Lower lobe of right lung (tissue), 2 donors: ENCODE measurements at places on chromosomes 4 and X. TPM values are rescaled to one million over a fixed set of nuclear protein-coding genes. Genes with fewer than 3 reads are reported as not detected.

- no peak overlapping the region for H3K27ac ChIP-seq
- H3K27me3 ChIP-seq, result no peaks in the 10 kb centered on the region
- no peaks in the 10 kb centered on the region for H3K36me3 ChIP-seq
- H3K4me1 ChIP-seq, result no peaks in the 10 kb centered on the region
- DNase-seq, result no peak
- H3K4me3 ChIP-seq, result no peak overlapping the region
Observed at GRCh38 chr4:133866328-133866699, 335.3 kb downstream of the PABPC4L start.

DNA sequence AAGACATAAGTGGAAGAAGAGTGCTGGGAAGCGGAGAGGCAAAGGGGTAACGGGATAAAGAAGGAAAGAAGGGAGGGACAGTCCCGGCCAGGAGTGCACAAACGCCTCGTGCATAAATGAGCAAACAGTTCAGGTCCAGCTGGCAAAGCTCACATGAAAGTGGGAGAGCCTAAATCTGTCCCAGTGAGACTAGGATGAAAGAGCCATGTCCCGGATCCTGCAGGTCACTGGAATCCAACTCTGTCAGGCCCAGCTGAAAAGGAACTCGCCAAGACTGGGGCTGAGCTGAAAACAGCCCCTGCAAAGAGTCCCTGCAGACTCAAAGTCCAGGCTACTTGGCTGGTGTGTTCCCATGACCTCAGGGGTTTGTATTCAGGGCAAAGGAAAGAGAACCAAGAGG lies 38.0 kb upstream of the CRMP1 start:
- H3K36me3 ChIP-seq, result no peaks in the 10 kb centered on the region
- DNase-seq, result no peak
- no peak overlapping the region for H3K27ac ChIP-seq
- H3K4me1 ChIP-seq, result no peaks in the 10 kb centered on the region
- peaks cover 22% of the 10 kb centered on the region for H3K27me3 ChIP-seq

- H3K4me3 ChIP-seq, result peak overlapping the region; percentile 4
- H3K36me3 ChIP-seq, result no peaks in the 10 kb centered on the region
- no peaks in the 10 kb centered on the region for H3K27me3 ChIP-seq
- no peak overlapping the region for H3K27ac ChIP-seq
Observed at GRCh38 chr4:81466841-81467671, 4.7 kb downstream of the RASGEF1B start.

PPEF2 gene
- not detected for total RNA-seq

DNA sequence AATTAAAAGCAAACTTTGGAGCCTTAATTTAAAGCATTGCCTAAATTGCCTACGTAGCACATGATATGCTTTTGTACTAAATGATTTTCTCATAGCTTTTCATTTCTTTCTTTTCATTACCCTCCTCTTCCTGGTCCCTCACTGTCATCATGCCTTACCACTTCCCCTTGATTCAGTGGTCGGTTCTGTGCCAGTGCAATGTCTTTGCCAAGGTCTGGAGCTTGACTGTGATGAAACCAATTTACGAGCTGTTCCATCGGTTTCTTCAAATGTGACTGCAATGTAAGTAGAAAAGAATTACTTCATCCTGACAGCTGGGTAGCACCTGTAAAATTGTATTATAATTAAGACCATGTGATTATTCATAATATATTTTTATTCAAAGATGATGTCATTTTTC lies 72.5 kb downstream of the C4orf46 start:
- no peaks in the 10 kb centered on the region for H3K4me1 ChIP-seq
- no peak overlapping the region for H3K4me3 ChIP-seq
- H3K36me3 ChIP-seq, result no peaks in the 10 kb centered on the region

ADH7 gene
- 0.47 TPM for total RNA-seq

- H3K36me3 ChIP-seq, result no peaks in the 10 kb centered on the region
- H3K4me3 ChIP-seq, result no peak overlapping the region
- DNase-seq, result no peak
- H3K27ac ChIP-seq, result no peak overlapping the region
Observed at GRCh38 chrX:128518508-128518907, 466.3 kb upstream of the ACTRT1 start.

MAGEA3 gene
- total RNA-seq, result not detected

- H3K4me1 ChIP-seq, result no peaks in the 10 kb centered on the region
- peak; percentile 54 for DNase-seq
- H3K27ac ChIP-seq, result peak overlapping the region; percentile 68
- no peaks in the 10 kb centered on the region for H3K36me3 ChIP-seq
- no peaks in the 10 kb centered on the region for H3K27me3 ChIP-seq
Observed at GRCh38 chrX:150897421-150898320, 797 bp downstream of the CD99L2 start.
